ENCODE measurements at places on chromosomes 12 and 14.

GRCh38 chr14:63712123-63712522 is 15.7 kb downstream of the SGPP1 start:
- no peak for DNase-seq

GRCh38 chr14:99202516-99202915 is 69.5 kb downstream of the BCL11B start:
- no peak for DNase-seq

DNA sequence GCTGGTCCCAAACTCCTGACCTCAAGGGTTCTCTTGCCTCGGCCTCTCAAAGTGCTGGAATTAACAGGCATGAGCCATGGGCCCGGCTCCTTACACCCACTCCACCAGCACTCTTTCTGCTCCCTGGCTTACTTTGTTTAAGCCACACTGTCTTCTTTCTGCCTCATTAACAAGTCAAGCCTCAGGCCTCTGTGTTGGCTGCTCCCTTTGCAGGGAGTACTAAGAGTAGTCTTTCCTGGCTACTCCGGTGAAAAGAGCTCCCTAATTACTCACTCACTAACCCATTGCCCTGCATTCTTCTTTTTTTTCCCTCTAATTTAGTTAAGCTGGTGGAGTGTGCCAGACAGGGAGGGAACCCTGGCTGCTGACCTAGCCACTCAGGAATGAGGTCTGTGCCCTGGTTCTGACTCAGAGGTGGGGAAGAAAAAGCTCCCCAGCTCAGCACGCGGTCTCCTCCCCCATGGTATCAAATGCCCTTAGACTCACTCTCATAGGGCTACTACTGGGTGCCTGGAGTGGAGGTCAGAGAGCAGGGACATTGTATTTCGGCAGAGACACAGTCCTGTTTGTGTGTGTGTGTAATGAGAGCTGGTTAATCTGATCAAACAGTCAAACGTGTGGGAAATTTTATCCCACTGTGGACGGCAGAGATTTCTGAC is 19.8 kb downstream of the GALNT6 start:
- DNase-seq, result no peak

- DNase-seq, result no peak
Measured at GRCh38 chr12:97151481-97151880, 244.4 kb downstream of the NEDD1 start.

DNA sequence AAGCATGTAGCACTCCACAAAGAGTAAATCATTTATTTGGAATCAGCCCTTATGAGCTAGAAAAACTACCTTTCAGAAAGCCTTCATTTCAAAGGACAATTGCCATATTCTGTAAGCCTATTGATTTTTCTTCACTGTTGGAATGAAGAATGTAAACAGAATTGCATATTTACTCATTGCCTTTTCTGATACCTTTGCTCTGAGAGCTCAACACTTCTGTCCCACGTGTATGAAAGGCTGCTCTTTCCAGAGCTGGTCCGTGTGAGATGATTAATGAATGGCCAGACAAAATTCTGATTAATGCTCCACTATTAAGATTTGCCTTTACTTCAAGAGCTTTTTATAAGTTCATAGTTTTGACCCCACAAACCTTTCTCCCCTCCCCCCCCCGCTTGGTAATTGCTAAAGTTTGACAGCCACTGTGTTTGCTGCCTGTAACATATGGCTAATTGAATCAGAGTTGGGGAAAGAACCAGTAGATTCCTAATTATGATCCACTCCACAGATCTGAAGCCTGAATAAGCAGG is 63.0 kb upstream of the PLEKHA5 start:
- DNase-seq, result no peak

GRCh38 chr14:93103392-93104080 is 12.2 kb downstream of the ITPK1 start:
- DNase-seq, result peak; percentile 90

DNA sequence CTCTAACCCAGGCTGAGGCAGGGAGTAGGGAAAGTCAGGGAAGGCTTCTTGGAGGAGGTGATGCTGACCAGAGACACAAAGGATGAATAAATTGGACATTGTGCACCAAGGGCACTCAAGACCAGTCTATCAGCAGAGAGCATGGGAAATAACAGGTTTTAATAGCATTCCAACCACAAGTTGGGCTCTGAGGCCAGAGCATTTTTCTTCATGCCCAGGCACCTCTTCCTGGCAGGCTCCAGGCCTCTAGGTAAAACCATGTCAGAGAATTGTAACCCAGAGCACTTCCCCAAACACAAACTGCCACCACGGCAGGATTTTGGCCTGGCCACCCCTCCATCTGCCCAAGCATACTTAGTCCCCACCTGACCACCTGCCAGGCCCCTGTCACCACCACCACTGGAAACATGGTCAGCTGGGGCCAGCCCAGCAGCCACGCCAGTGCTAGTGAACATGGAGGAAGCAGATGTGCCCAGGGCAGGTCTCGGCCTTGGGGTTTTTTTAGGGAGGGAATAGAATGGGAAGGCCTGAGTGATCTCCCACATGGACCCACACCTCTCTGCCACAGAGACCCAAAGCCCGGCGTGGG is 22.7 kb downstream of the LTBP2 start:
- DNase-seq, result no peak

GRCh38 chr12:108234158-108234557 is 105.0 kb downstream of the CMKLR1 start:
- DNase-seq, result no peak

DNA sequence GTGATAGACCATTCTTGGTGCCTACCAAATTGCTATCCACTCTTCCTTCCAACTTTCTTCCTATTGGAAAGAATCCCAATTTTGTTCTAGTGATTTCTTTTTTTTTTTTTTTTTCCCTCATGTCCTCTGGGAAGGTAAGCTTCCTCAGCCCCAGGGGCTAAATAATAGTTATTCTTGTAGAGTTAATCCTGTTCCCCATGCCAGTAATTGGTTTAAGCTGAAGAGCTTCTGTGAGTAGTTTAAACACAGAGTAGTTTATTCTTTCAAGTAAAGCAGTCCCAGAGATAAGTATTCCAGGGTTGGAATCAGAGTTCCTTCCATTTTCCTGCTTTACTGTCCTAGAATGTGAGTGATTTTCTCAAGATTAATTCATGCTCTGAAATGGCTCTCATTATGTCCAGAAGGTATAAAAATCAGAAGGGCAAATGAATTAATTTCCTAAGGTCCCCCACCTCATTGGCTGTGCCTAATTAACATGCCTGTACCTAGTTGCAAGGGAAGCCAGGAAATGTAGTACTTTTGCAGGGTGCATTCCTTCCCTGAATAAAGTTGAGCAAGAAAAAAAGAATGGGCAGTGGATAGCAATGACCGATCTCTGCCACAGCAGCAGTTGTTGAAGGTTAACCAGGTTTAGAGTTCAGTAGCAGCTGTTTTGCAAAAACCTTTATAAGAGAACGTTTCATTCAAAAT is 97.8 kb downstream of the PLEKHA5 start:
- DNase-seq, result no peak

DNA sequence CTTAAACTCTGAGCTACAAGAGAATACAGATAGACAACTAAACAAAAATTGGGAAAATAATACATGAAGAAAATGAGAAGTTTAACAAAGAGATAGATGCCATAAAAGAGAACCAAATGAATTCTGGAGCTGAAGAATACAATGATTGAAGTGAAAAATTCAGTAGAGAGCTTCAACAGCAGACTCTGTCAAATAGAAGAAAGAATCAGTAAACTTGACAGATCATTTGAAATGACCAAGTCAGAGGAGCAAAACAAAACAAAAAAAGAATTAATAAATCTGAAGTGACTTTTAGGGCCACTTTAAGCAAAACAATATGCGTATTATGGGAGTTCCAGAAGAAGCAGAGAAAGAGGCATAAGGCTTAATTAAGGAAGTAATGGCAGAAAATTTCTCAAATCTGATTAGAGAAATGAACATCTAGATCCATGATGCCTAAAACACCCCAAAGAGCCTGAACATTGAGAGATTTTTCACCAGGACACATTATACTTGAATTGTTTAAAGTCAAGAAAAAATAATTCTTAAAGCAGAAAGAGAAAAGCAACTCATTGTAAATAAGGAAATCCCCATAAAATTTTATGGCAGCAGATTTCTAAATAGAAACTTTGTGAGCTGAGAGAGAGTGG is 61.0 kb upstream of the RNU6-8 start:
- no peak for DNase-seq

- no peak for DNase-seq
Measured at GRCh38 chr12:125186471-125187147, 121.4 kb downstream of the AACS start.

- peak; percentile 83 for DNase-seq
Measured at GRCh38 chr12:107607464-107608392, 77.9 kb upstream of the PWP1 start.

DNA sequence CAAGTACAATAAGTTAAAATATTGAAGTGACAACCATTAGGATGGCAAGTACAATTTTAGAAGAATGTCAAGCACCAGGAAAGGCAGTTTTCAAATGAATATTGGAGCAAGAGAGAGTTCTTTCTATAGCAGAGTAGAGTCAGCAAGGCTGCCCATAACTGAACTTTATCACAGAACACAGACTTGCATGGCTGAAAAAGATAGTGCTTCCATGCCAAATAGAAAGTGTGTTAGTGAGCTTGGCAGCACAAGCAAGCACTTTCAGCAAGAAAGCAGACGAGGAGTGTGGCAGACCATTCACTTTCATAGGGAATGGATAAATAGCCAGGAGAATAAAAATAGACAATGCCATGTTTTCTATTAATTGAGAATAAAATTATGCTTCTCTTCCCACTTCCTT is 647.0 kb upstream of the MGAT4C start:
- DNase-seq, result no peak

DNA sequence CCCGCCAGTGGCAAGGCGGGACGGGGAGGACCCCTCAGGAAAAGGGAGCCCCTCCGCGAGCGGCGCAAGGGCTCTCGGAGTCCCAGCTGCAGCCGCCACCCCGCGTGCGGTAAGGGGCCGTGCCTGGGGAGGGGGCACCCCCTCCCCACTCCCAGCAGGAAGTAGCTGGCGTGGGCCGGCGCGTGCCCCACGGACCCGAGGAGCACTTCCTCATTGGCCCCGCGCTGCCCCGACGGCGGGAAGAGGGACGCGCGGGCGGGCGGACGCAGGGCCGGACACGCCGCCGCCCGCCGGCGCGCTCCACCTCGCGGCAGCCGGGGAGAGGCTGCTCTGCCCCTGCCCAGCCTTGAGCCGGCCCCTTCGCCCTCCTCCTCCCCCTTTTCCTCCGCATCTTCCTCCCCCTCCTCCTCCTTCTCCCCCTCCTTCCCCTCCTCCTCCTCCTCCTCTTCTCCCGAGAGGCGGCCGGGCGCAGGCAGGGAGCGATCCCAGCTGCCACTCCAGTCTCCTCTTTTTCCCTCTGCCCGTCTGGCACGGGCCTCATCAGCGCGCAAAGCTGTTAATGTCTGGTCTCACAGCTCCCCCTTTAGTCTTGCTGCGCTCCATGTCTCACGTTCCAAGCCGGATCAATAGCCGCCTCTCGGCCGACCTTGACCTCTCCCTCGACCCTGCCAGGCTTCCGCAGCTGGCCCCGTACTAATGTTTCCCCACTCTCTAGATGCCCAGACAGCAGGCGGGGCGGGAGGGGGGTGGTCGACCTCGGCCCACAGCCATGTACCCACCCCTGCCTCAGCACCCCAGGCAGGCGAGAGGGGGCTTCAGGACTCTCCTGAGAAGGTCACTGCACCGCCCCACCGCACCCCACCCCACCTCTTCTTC is 2.6 kb upstream of the BCL11B start:
- DNase-seq, result peak; percentile 60

GRCh38 chr12:76504606-76505005 is 55.0 kb downstream of the OSBPL8 start:
- DNase-seq, result no peak

DNA sequence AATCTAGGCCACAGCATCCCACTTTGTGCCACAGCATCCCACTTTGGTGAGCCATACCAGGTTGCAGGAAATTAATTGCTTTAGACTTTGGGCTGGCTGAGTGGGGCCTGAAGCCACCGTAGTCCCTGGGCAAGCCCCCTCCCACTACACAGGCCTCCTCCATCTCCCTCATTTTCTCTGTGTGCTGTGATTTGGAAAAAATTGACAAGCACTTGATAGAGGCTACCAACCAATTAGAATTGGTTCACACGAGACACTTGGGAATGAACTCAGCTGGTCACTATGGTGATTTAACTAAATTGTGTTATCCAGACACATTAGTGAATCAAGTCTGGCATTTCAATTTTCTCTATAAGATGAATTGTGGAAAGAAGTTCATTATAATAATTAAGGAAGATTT is 481.1 kb downstream of the DIO2 start:
- DNase-seq, result no peak

DNA sequence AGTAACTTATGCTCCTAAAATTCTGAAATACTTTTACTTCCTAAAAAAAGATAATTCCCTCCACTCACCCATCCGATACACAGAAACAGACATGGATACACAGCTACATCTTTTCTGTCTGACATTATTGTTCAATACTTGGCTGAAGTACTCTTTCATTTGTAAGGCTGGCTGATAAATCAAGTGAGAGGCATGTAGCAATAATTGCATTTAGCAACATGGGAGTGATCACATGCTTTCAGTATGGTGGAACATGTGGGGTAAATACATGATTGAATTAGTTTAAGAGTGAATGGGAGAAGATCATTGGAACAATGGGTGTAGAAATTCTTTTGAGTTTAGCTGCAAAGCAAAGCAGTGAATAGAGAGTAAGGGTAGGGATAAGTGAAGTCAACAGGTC is 25.6 kb downstream of the PTPRQ start:
- no peak for DNase-seq

GRCh38 chr12:68240079-68240478 is 13.3 kb downstream of the IL22 start:
- no peak for DNase-seq

- DNase-seq, result no peak
Measured at GRCh38 chr14:76375947-76376404, at the start of gene ESRRB. TSS of gene ESRRB (plus strand) at chr14:76376137. CDS start at chr14:76376402, 265 bp downstream.

DNA sequence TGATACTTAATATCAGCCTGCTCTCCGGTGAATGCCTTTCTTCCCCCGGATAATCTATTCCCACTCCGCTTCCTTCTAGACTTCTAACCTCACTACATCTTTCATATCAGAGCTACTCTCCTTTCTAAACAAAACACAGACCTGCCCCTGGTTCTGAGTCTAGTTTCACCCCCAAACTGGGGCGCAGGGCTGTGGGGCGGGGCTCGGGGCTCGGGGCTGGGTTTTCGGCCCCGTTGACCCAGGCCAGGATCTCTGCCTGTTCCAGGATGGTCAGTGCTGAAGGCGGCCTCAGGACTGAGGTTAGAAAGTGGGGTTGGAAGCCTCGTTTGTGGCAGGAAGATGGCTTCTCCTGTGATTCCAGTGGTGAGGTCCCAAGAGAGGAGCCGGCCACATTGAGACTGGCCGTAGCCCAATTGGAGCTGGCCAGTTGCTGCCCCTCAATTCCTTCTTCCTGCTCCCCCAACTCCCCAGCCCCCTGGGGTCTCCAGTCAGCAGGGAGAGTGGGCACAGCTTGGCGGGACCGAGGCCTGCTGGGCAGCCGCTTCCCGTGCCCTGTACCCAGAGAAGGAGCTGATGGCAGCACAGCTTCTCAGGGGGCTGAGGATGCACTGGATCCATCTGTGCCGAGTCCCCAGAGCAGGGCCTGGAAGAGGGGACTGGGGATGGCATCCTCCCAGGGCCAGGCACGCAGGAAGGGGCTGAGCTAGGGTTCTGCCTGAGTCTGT is 52.9 kb downstream of the LRCOL1 start:
- DNase-seq, result no peak

GRCh38 chr12:118874698-118875548 is 106.4 kb upstream of the SRRM4 start:
- no peak for DNase-seq

- no peak for DNase-seq
Measured at GRCh38 chr14:41034969-41035368, 571.7 kb upstream of the LRFN5 start.

- DNase-seq, result no peak
Measured at GRCh38 chr12:4107911-4108697, 165.5 kb upstream of the CCND2 start.
